ENCODE measurements at places on chromosomes 7 and 10.

DNA sequence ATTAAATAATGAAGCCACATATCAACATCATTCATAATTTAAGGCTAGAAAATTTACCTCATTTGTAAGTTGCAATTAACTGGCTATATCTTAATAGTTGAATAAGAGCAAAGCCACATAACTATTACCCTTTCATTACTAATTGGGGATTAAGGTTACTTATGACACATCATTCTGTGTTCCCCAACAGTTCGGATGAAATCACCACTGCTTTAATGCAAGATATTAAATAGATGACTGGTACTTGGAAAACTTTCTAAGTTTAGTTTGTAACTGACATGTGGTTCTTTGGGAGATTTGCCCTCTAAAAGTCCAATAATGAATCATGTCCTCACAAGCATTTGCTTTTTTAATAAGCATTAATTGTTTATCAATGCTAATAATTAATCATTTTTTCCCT lies 109.1 kb downstream of the MTERF1 start:
- DNase-seq, result no peak

DNA sequence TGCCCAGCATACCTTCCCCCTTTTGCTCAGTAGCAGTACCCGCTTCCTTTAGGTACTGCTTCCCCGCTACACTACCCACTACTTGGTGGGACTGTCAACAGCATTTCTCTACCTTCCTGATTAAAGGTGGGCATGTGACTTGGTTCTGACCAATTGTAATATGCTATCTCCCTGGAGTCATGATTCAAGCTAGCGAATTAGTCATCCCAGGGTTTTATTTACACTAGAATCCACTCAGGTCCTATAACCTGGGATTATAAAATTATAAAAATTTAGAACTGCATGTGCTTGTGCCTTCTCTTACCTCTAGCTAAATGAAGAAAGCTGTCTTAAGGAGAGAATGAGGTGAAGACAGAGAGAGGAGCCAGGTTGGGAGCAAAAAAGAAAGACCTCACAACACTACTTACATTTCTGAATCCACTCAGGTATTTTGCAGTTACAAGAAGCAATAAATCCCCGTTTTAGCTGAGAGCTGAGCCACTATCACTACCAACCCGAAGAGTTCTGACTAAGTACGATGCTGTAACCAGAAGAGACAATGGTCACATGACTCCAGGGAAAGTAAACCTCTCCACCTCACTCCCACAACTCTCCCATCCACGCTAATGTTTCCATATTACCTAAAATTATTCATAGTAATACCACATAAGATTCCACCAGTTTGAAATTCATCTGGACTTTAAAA lies 9.7 kb downstream of the GBX1 start:
- DNase-seq, result no peak

- DNase-seq, result peak; percentile 57
These were observed 684 bp upstream of the ATXN7L1 start for GRCh38 chr7:105876964-105877601.

DNA sequence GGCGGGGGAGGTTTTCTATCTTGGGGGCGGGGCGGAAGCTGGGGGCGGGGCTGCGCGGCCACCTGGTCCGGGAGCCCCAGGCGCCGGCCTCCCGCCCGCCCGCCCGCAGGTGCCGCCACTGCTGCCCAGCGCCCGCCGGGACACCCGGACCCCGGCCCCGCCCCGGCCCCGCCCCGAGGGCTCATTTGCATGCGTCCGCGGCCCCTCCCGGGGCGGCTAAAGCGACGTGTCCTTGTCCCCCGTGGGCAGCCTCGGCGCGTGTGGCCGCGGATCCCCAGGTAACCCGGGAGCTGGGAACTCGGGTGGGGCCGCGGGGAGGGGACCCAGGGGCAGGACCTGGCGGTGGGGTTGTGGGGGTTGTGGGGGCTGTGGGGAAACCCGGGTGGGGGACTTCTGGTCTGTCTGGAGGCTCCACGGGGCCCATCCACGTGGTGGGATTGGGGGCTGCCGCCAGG lies at the start of gene BHLHA15:
BHLHA15 (plus strand) TSS at position 219 of the 455 bp plus-strand sequence. CDS start 871 bp downstream, outside the sequence.
- no peak for DNase-seq

GRCh38 chr10:70296406-70296899 lies 12.6 kb upstream of the NPFFR1 start:
- peak; percentile 73 for DNase-seq

- no peak for DNase-seq
These were observed 21.5 kb upstream of the C10orf120 start for GRCh38 chr10:122721111-122721510.

All from hepatic stellate cell (primary cell).